Panc1 (cell line): ENCODE measurements at places on chromosomes 4 and X.

DNA sequence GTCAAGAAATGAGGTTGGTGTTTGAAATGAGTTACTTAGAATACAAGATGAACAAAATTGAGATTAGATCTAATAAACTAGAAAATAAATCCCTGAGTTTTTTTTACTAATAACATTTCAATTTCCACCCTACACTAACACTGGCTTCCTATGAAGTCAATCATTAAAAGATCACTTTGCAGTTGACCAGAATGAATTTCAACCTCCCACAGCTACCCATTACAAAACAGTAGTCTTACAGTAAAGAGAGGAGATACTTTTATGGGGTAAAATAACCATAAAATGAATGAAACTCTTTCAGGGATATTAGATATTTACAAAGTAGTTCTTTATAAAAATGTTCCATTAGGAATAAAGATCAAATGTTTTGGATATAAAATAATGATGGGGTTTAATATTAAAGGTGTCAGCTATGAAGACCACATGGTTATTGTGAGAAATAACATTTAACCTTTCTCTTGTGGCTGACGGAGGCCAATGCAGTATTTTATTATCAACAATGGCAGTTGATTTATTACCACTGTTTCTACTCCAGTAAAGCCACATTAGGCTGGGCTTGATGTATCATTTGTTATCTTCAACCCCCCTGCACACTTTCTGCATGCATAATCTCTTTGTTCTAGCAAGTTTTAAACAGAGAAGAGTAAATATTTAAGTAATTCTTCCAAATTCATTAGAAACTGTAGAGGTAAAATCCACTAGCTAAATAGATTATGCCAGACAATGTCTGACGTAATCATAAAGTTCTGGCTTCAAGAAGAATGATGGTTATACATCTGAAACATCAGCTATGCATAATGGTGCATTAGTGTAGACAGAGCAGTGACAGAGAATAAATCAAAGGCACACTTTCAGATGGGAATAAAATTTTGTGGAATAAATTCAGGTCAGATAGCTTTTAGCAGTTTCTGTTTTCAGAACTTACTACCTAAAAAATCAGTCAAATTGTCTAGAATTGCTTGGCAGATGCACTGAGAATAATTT, 516.6 kb downstream of the PCDH18 start:
- DNase-seq, result no peak

GRCh38 chr4:19382993-19383756, 868.5 kb upstream of the SLIT2 start:
- DNase-seq, result no peak

- no peak for DNase-seq
Measured at GRCh38 chr4:81455897-81456296, 15.8 kb downstream of the RASGEF1B start.

DNA sequence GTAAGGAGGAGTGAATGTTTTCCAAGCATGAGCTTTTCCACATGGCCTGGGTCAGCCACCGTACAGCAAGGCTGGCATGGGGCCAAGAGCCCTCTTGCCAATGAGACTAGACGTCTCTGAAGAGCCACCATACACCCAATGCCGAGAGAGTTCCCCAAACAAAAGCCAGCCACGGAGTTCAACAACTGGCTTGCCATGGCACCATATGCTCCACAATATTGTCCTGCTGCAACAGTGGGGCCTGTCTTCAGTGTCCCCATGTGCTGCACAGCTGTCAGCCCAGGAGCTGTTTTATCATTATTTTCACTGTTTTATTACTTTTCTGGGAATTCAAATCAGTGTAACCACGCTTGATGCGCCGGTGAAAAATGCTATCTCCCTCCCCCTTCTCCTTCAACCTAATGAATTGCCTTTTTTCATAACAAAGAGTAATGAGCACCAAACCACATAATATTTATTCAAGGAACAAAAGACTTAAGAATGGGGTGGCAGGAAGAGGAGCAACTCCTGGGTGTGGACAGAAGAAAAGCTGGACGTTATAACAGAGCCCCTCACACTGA, 18.4 kb downstream of the MAML3 start:
- DNase-seq, result no peak

GRCh38 chrX:31036895-31037294, 34.9 kb downstream of the FTHL17 start:
- DNase-seq, result peak; percentile 27

- no peak for DNase-seq
Measured at GRCh38 chrX:27465036-27465435, 1.9 kb upstream of the PPP4R3C start.

GRCh38 chrX:16516232-16516876, 133.6 kb upstream of the S100G start:
- DNase-seq, result no peak

DNA sequence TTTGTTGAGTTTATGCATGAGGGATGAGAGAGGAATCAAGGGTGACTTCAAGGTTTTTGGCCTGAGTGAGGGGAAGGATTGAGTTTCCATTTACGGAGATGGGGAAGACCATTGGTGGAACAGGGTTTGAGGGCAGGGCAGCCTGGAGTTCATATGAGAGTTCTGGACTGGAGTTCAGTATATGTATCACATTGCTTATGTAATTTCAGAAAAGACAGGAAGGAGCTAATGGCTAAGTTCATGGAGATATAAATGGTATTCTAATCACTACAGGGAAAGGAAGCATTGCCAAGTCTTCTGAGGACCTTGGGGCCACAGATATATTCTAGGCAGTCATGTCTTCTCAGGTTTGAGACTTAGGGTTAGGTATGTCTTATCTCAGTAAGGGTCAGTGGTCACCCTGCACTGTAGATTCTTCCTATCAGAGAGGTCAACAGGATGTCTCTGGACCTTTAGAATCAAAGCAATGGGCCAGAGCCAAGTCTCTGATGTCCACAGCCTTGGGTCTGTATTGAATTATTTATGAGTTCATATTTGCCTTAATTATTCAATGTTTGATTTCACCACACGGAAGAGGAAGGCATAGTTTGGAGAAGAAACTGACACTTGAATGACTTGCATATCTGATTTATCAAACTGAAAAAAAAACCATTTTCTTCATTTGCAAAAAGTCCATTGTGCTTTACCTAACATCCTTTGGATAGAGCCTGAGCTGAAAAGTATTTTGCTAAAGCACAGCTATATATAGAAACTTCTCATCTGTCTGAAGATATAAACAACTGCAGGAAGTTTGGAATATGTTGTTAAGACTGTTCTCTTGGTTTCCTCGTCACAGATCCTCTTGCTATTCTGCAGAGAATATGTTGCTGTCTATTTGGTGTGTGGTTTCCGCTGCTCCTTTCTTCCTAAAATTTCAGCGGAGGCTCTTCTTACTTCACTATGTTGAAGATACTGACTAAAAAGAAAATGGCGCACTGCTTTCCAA, 139.5 kb downstream of the PDGFRA start:
- DNase-seq, result no peak
